LoVo (cell line): ENCODE measurements at places on chromosomes 13 and 19.

DNA sequence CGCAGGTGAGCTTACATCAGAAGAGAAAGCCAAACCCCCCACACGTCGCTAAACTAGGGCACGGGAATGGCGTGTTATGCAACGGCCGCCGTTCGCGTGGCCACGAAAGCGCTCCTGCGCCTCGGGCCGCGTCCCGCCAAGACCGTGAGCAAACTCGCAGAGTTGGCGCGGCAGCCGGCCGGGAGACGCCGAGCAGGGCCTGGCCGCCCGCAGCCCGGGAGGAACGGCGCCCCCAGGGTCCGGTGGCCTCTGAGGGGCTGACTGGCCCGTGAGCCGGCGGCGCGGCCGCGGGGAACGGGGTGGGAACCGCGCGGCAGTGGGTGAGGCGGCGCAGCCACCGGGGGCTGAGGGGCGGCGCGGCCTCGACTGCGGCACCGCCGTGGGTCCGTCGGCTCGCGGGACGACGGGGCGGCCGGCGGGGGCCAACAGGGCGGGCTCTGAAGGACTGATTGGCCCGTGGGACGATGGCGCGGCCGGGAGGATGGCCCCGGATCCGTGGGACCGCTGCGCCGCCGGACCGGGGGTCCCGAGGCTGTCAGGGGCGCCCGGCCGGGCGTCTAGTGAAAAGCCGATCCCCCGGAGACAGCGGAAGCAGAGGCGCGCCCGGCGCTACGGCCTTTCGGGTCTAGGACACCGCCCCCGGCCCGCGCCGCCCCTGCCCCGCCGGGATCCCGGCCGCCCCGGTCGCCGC lies 903 bp downstream of the LATS2 start:
- DNase-seq: no peak

GRCh38 chr19:14580623-14581237 lies 2.2 kb upstream of the CLEC17A start:
- no peak for DNase-seq

DNA sequence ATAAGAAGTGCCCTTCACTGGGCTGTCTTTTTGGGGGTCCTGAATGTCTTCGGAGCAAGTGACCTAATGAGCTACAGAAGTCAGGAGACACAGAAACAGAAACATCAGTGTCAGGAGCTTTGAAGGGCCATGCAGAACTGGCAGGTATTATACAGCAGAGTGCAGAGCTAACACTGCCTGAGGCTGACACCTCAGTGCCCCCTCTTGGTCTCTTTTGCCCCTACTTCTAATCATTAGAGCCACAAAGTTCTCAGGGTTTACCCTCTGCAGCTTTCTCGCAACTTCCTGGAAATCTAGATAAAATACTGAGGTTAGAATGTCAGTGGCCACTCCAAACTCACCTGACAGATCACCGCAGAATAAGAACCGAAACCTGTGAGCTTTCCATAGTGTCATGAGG lies 172.7 kb downstream of the B3GLCT start:
- DNase-seq: no peak

DNA sequence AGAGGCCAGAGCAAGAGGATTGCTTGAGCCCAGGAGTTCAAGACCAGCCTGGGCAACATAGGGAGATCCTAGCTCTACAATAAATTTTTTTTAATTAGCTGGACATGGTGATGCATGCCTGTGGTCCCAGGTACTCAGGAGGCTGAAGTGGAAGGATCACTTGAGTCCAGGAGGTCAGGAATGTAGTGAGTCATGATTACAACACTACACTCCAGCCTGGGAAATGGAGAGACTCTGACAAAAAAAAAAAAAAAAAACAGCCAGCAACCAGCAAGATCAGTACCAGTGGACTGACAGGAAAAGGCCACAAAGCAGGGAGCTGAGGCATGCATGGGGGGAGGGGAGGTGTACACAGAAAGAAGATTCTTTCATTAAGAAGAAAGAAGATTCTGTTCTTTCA lies 52.7 kb upstream of the RFXAP start:
- DNase-seq: no peak

DNA sequence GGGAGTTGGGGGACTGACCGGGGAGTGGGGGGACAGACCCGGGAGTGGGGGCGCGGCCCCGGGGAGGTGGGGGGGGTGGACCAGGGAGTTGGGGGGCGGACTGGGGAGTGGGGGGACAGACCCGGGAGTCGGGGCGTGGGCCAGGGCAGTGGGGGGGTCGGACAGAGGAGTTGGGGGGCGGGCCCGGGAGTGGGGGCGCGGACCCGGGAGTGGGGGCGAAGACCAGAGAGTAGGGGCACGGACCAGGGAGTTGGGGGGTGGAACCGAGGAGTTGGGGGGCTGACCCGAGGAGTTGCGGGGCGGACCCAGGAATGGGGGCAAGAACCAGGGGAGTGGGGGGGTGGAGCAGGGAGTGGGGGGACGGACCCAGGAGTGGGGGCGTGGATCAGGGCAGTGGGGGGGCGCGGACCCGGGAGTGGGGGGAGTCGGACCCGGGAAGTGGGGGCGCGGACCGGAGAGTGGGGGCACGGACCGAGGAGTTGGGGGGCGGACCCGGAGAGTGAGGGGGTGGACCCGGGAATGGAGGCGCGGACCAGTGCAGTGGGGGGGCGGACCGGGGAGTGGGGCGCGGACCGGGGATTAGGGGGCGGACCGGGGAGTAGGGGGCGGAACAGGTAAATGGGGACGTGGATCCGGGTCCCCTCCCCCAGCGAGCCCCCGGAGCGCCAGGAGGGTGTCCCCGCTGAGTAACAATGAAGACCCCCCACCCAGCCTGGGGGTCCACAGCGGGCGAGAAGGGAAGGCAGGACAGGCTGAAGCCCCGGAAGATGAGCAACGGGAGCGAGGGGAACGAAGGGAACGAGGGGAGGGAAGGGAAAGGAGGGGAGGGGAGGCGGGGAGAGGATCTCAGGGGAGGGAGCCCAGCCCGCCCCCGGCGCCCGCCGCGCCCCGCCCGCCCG lies 589 bp downstream of the R3HDM4 start:
- DNase-seq: no peak

DNA sequence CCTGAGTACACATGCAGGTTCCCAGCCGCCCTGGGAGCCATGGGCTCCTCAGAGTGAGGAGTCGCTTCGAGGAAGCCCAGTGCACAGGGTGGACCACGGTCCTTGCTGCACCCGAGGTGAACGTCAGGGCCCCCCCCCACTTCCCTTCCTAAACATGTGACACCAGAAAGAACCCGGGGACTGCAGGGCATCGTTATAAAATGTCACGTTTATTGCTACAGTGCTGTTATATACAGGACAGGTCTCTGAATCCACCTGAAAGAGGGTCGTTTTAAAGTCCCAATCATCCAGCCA lies 3.8 kb upstream of the UQCR11 start:
- DNase-seq: no peak
